ENCODE measurements at places on chromosomes 6 and 20. TPM values are rescaled to one million over a fixed set of nuclear protein-coding genes. Genes with fewer than 3 reads are reported as not detected.
A peak's percentile ranks its signal among the peaks of the same experiment; 100 is the strongest.

PCSK2 gene
- polyA plus RNA-seq: 0.14 TPM

TULP1 gene
- polyA plus RNA-seq: not detected

FOXA2 gene
- 11.6 TPM for polyA plus RNA-seq

CYP39A1 gene
- 29.8 TPM for polyA plus RNA-seq

DNA sequence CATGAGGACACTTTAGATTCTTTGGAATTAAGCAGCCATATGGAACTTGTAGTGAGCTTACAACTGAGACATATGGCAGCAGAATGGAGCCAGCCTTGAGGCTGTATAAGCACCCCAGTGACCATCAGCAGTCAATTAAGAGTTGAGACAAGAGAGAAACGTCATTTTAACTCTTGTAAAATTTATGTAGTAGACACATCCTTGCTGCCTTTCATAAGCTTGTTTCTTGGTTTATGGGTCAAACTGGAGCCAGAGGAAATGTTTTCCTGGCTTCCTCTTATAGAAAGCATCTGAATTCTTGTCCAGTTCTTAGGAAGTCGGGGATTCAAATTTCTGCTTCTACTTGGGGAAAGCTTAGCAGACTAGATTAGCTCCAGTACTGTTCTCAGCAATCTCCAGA, 745.1 kb upstream of the MARCKS start:
- no peak overlapping the region for H3K4me3 ChIP-seq
- no peaks in the 10 kb centered on the region for H3K36me3 ChIP-seq
- H3K27me3 ChIP-seq: no peaks in the 10 kb centered on the region
- H3K4me1 ChIP-seq: no peaks in the 10 kb centered on the region
- no peak for DNase-seq

DNA sequence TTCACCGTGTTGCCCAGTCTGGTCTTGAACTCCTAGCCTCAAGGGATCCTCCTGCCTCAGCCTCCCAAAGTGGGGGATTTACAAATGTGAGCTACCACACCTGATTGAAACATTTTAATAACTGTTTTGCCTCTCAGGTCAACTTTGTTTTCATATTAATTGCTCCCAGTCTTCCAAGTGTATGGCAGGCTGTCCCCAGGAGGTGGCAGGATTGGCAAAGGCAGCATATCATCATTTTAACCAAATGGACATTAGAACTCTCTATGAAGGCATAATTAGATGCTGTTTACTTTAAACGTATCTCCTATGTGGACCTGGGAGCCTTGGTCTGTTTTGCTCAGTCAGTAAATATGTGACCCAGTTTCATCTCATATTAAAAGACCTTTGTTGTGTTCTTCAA, 59.2 kb upstream of the CSE1L start:
- no peaks in the 10 kb centered on the region for H3K27me3 ChIP-seq
- peaks cover 19% of the 10 kb centered on the region for H3K36me3 ChIP-seq
- H3K4me1 ChIP-seq: no peaks in the 10 kb centered on the region
- no peak for DNase-seq
- H3K27ac ChIP-seq: no peak overlapping the region

- no peaks in the 10 kb centered on the region for H3K4me1 ChIP-seq
- H3K36me3 ChIP-seq: no peaks in the 10 kb centered on the region
- H3K4me3 ChIP-seq: no peak overlapping the region
Measured at GRCh38 chr6:169865346-169866139, 114.1 kb downstream of the ERMARD start.

DNA sequence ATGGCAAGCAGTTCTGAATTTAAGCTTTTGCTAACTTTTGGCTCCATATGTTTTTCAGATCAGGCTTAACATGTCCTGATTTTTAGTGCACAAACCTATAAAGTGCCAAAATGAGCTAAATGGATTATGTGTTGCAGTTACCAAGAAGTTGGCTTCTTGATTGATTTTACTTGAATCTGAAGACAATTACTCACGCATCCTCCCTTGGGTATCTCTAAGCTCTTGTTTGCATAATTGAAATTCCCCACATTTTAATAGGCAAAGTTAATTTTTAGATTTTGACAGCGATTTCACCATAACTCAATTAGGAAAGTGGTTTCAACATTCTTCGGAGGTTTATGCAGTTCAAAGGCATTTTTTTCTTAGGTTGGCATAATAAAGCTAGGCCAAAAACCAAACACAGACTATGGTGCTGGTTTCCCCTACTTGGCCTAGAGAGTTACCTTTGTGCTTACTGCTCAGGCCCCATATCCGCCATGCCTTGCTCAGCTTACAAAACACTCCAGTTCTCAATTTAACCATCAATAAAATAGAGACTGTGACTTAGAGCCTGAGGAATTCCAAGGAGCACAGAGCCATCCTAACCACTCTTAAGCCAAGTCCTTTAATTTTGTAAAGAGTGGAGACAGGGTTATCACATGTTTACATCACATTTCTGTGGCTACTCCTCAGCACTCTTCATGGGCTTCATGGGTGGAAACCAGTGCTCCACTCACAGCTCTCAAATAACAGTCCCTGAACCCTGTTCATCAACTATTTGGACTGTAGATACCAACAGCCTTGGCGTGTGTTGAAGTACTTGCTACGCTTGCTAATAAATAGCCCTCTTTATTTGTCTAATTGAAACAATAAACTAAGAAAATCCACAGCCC, 32.1 kb downstream of the LAMA4 start:
- H3K36me3 ChIP-seq: no peaks in the 10 kb centered on the region
- DNase-seq: no peak
- no peak overlapping the region for H3K27ac ChIP-seq
- no peaks in the 10 kb centered on the region for H3K4me1 ChIP-seq

DNA sequence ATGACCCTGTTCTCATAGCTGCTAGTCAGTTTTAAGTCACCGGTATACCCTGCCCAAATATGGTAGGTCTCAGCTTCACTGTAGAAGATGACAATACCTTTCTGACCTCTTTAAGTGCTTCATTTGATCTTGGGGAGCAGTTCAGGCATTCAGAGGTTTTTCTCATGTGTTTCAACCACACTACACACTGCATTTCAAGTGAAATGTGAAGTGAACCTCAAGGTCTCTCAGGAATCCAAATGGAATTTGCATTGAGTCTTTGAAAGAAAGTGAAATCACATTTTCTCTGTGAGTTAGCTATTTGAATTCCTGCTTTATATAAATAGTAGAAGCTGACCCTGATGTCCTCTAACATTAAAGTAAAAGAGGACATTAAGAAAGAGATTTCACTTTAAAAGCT, 461.6 kb downstream of the ADGRB3 start:
- H3K4me3 ChIP-seq: no peak overlapping the region
- DNase-seq: no peak
- no peak overlapping the region for H3K27ac ChIP-seq
- H3K36me3 ChIP-seq: no peaks in the 10 kb centered on the region
- H3K4me1 ChIP-seq: no peaks in the 10 kb centered on the region
- H3K27me3 ChIP-seq: no peaks in the 10 kb centered on the region

DNA sequence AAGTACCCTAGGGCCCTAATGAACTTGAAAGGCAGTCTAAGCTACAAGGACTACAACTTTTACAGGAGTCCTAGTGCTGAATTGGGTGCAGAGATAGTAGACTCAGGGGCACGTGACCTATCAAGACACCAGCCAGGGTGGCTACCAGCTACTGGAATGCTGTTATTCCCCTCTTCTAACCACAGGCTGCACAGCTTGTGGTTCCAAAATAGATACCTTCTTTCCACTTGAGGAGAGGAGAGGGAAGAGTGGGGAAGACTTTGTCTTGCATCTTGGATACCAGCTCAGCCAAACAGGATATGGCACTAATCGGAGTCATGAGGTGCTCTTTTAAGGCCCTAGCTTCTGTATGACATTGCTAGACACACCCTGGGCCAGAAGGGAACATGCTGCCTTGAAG, 60.0 kb upstream of the MTRF1L start:
- H3K4me3 ChIP-seq: no peak overlapping the region
- no peak for DNase-seq
- no peaks in the 10 kb centered on the region for H3K36me3 ChIP-seq
- no peaks in the 10 kb centered on the region for H3K4me1 ChIP-seq
- H3K27ac ChIP-seq: no peak overlapping the region
- no peaks in the 10 kb centered on the region for H3K27me3 ChIP-seq

DNA sequence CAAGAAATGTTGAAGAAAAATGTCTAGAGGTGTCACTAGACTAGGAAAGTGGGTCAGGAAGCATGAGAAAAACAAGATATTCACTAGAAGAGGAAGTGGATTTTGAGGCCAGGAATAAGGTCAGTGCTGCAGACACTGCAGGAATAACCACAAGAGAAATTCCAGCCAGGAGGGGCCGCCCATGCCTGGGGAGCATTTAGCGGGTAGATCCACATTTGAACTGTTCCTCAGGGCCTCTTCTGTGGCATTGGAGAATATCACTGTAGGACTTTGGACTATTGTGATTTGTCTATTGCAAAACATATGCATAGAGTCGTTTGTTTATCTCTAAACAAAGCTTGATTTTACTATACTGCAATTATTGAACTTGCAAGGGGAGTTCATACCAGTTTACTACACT, 49.6 kb upstream of the CCDC28A start:
- H3K4me3 ChIP-seq: no peak overlapping the region
- peak; percentile 35 for DNase-seq
- H3K4me1 ChIP-seq: peaks cover 13% of the 10 kb centered on the region
- H3K27me3 ChIP-seq: no peaks in the 10 kb centered on the region

DNA sequence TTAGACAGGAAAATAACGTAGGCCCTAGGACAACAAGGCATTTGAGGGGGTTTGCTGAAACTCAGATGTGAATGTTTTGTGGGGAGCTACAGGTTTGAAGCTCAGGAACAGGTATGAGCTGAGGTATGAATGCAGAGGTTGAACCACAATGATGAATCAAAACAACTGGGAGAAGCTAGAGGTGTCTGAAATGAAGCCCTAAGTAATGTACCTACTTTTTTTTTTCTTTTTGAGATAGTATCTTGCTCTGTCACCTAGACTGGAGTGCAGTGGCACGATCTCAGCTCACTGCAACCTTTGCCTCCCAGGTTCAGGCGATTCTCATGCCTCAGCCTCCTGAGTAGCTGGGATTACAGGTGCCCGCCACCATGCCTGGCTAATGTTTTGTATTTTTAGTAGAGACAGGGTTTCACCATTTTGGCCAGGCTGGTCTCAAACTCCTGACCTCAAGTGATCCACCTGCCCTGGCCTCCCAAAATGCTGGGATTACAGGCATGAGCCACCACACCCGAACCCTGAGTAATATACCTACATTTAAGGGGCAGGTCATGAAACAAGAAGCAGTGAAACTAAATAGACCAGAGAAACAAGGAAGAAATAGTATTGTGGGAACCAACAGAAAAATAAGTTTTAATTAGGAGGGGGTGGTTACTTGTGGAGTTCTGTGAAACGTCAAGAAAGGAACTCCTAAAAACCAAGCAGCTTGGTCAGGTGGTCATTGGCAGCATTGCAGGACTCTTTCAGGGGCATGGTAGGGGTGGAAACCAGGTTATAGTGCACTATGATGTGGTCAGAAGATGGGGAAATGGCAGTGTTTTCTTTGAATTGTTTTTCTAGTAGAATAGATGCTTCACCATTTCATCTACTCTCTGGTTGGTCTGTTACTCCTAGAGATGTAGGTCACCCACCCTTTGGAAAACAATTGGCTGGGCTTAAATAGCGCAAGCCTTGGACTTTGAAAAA, 138.1 kb downstream of the CD164 start:
- H3K27me3 ChIP-seq: no peaks in the 10 kb centered on the region
- no peaks in the 10 kb centered on the region for H3K4me1 ChIP-seq
- H3K27ac ChIP-seq: no peak overlapping the region
- no peak for DNase-seq
- H3K4me3 ChIP-seq: no peak overlapping the region
- H3K36me3 ChIP-seq: no peaks in the 10 kb centered on the region

DNA sequence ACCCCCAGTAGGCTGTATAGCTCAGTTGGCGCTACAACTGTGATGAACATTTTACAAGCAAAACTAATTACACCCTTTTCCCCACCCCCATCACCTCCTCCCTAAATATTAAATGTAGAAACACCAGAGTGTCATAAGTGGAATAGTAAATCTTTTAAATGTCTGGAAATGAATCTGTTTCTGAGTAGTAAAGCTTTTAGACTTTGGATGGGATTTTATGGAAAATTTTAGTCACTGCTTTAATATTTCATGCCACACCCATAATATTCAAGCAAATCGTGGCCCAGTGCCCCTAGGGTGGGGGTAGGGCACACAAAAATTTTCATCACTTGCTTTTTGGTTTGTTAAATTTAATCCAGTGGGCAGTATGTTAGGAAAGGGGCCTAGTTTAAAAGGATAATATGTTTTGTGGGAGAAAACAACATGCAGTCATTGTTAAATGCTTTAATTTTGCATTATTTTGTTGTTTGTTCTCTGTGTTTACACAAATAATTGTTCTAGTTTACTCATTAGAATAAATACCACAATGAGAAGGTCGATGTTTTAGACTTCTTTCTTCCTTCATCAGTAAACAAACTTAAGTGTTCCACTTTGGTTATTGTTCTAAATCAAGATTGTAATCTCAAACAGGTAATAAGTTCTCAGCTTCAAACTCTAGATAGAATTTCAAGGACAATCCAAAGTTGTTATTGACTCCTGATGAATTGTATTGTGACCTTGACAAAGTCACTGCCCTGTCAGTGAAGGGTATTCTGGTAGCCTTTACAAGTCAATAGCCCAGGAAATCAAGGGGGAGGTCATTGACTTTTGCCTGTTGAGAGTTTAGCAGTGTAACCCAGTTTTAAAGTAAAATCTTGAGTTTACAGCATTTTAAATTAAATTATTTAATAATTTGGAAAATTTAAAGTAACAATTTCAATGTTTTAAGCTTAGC, 79.2 kb downstream of the CBFA2T2 start:
- no peak overlapping the region for H3K4me3 ChIP-seq
- H3K4me1 ChIP-seq: peaks cover 15% of the 10 kb centered on the region
- H3K27ac ChIP-seq: no peak overlapping the region
- no peaks in the 10 kb centered on the region for H3K27me3 ChIP-seq

DNA sequence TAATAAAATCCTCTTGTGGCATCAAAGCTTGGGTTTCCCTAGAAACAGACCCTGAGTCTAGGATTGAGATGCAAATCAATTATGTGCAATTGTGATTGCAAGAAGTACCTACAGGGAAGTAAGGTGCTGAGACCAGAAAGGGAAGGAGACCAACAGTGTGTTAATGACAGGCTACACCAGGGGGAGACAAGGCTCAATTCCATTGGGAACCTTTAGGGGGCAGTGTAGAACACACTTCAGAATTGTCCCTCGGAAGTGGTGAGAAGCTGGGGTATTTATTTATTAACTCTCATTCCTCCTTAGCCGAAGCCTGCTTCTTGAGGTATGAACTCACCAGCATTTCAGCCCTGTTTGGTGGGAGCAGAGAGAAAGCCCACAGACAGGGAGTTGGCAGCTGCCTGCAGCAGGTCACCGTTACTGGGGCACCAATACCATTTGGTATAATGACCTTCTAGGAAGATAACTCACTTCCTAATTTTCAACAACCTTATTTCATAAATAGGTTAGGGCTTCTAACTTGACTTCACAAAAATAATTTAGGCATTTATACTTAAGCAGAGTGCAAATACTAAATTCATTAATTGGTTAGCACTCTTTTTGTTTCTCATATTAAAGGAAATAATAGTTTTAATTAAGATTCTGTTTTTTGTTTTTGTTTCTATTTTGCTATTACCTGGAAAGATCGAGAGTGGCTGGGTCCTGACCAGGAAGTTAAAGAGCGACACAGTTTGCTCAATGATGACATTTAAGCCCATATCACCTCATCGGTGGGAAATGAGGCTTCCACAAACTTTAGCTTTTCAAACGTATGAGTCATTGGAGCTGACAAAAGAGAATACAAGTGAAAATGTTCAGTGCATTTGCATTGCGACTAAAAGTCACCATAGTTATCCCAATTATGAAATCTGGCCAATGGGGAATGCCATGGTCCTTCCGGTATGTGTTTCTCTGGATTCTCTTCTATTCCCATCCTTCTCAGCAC, 94.8 kb downstream of the BTBD3 start:
- no peaks in the 10 kb centered on the region for H3K4me1 ChIP-seq
- peak; percentile 36 for DNase-seq
- H3K36me3 ChIP-seq: no peaks in the 10 kb centered on the region
- H3K27me3 ChIP-seq: no peaks in the 10 kb centered on the region
- no peak overlapping the region for H3K27ac ChIP-seq

Data from liver (tissue), 10 donors.